ENCODE measurements at places on chromosomes 7 and 10.

DNA sequence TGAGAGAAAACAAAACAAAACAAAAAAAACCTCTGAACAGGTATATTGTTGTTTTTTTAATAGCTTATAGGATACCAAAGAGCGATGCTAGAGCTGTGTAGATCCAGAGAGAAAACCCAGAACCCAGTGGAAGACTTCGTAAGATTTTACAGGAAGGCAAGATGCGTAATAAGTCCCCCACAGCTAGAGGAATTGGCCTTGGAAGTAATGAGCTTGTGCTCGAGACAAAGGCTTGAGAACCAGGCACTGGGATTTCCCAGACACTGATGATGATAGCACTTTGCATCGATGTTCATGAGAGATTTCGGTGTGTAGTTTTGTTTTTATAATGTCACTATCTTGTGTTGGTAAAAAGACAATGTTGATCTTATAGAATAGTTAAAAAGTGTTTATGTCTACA is 821.5 kb upstream of the IGFBP3 start:
- DNase-seq: no peak

DNA sequence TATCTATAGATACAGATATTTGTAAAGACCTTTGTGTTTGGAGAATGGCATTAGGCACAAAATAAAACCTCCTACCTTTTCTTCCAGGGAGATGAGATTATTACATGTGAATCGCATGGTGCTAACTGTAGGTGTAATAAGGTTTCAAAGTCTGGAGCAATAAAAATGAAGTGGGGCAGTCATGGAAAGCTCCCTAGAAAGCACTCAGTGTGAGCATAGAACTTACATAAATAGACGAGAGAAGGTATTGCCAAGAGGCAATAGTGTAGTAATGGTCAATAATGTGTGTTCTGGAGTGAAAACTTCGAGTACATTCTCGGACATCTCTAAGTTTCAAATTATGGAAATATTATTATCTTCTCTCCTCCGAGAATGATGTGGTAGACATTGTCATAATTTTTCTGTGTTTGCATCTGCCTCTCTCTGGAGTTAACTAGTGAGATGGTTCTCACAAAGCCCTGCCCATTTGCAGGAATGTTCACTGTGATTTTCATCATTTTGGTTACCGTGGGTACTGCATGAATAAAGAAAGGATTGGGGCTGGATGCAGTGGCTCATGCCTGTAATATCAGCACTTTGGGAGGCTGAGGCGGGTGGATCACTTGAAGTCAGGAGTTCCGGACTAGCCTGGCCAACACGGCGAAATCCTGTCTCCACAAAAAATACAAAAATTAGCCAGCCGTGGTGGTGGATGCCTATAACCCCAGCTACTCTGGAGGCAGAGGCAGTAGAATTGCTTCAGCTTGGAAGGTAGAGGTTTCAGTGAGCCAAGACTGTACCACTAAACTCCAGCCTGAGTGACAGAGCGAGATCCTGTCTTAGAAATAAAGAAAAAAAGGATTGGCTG is 10.6 kb downstream of the VIM start:
- peak; percentile 44 for DNase-seq

- peak; percentile 69 for DNase-seq
Observed at GRCh38 chr7:17444673-17445072, 146.2 kb downstream of the AHR start.

DNA sequence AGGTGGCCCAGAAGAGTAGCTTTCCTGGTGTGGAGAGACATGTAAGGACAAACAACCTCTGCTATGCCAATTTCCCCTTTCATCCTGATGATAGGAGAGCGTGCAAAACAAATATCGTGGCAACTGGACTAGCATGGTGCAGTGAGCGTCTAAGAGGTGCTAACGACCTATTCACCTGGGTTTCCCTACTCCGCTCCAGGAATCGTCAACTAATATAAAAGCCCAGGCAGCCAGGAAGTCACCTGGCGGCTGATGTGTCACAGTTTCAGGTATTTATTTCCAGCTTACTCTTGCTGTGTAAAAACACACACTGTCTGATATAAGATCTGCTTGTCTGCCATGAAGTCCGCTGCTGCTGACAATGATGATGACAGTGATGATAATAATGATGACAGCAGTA is 56.5 kb upstream of the EFCAB10 start:
- no peak for DNase-seq

GRCh38 chr10:131571346-131571745 is 259.8 kb upstream of the TCERG1L start:
- DNase-seq: no peak

- no peak for DNase-seq
Observed at GRCh38 chr7:151438864-151439601, 908 bp downstream of the CRYGN start.

Data from A549 (cell line).